ENCODE measurements at places on chromosomes 7 and 10.

DNA sequence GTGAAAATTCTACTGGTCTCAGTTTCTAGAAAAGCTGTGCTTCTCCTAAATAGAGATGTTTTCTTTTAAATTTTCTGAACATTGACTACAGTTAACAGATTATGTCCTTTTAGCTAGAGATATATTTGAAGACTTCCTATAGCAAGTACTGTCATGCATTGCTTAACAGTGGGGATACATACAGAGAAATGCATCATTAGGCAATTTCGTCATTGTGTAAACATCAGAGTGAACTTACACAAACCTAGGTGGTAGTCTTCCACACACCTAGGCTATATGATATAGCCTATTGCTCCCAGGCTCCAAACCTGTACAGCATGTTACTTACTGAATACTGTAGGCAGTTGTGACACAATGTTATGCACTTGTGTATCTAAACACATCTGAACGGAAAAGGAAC is 28.5 kb downstream of the PIK3CG start:
- no peak for DNase-seq

- DNase-seq = no peak
These were observed 179.8 kb downstream of the CXCL12 start for GRCh38 chr10:44205067-44205466.

DNA sequence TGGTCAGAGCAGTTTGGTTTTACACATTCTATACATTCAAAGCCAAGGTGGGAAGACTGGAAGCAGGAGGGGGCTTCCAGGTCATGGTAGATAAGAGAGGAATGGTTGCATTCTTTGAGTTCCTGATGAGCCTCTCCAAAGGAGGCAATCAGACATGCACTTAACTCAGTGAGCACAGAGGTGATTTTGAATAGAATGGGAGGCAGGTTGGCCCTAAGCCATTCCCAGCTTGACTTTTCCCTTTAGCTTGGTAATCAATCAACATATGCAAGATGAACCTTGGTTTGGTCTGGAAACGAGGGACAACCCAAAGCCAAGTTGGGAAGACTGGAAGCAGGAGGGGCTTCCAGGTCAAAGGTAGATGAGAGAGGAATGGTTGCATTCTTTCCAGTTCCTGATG is 31.4 kb downstream of the TCERG1L start:
- no peak for DNase-seq

DNA sequence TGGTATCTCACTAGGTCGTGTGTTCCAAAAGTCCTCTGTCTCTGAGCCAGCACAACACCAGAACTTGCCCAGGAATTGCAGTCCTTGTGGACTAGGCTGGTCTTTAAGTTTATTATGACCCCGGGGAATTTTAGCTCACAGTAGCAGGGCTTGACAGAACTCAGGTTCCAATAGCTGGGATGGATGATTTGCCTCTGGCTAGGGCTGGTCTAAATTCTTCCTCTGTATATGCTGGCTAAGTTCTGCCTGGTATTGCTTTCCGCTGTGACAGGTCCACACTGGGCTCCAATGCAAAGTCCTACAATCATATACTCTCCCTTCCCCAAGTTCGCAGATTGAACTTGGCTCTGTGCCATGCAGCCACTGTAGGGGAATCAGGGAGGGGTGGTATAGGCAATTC is 52.5 kb downstream of the FAS start:
- DNase-seq = no peak

DNA sequence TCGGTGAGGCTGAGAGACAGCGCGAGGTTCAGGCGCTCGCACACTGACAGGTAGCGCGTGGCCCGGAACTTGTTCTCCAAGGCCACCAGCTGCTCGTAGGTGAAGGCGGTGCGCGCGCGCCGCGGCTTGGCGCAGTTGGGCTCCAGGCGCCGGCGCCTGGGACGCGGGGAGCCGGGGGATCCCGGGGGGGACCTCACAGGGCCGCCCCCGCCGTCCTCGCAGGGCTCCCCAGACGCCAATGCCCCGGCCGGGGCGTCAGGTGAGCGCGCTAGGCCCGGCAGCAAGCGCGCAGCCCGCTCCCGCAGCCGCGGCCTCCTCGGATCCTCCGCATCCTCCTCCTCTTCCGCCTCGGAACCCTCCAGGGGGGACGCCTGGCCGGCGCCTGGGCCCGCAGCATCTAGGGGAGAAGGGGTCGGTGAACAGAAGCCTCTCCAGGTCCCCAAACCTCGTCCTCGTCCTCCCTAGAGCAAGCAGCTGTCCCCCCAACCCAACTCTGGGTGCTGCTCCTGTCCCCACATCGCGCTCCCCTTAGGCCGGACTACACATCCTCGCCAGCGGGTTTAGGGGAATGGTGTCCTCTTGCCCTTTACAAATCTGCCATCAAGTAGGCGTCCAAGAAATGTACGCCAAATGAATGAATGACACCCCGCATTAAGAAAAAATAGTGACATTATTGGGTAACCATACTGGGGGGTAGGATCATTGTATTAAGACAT is 1.9 kb downstream of the NKX1-2 start:
- DNase-seq = peak; percentile 44

DNA sequence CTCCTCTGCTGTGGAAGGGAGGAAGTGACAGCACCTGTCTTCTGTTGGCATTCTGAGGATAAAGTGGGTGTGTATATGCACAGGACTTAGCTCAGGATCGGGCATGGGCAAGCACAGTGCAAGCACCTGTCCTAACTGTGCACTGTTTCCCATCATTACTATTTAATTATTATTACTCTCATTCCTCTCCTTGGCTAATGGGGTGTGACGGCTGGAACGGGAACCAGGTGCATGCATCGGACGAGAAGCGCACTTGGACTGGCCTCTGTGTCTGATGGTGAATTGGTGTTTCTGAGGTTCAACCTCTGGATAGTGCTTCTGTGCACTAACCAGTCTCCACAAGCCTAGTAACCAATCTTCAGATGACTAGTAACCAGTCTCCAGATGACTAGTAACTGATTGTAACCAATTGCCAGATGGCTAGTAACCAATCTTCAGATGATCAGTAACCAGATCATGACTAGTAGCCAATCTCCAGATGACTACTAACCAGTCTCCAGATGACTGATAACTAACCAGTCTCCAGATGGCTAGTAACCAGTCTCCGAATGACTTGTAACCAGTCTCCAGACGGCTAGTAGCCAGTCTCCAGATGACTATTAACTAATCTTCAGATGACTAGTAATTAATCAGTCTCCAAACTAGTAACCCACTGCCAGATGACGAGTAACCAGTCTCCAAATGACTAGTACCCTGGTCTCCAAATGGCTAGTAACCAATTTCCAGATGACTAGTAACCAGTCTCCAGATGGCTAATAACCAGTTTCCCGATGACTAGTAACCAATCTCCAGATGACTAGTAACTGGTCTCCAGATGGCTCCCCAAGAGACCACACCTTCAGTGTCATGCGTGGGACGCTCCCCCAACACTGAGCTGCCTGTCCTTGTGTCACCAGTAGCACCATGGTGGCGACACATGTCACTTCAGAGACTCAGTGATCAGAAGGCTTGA is 85.8 kb downstream of the PAXIP1 start:
- no peak for DNase-seq

DNA sequence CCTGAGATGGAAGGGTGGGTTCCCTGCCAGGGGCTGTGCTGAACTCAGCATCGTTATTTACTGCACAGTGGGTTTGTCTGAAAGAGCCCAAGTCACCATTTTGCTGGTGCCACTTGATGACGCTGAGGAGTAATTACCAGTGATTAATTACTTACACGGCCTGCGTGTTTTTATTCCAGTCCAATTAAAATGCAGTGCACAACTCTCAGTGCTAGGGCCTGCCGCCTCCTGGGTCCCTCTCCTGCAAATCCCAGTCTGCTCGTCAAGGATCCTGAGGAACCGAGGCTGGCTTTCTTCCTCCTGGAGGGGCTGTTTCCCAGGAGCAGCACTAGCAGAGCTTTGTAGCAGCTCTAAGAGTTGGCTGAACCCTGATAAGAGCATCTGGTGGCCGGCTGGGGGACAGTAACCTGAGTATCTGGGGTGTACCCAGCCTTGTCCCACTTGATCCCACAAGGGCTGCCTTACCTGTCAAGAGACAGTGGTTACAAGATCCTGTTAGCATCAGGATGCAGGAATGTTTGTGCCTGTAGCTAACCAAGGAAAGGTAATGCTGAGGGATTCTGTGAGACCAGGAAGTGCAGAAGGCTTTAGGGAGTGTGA is 45.1 kb upstream of the LRRC4 start:
- DNase-seq = no peak

DNA sequence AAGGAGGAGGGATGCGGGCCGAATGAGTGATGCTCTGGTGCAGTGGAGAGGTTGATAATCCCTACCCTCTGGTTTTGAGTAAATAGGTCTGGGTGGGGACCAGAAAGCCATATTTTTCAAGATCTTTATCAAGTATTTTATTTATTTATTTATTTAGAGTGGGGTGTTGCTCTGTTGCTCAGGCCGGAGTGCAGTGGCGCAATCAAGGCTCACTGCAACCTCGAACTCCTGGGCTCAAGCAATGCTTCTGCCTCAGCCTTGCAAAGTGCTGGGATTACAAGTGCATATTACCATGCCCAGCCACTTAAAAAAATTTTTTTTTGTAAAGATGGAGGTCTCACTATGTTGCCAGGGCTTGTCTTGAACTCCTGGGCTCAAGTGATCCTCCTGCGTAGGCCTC is 21.6 kb downstream of the SVIL start:
- no peak for DNase-seq

- DNase-seq = no peak
These were observed 9.2 kb upstream of the ZNF22 start for GRCh38 chr10:44991571-44991970.

GRCh38 chr10:24900888-24901685 is 51.3 kb downstream of the PRTFDC1 start:
- no peak for DNase-seq

- DNase-seq = no peak
These were observed 94.2 kb upstream of the CDK1 start for GRCh38 chr10:60684091-60684490.

GRCh38 chr7:114158275-114158674 is 239.5 kb upstream of the PPP1R3A start:
- DNase-seq = no peak

- no peak for DNase-seq
These were observed 113.8 kb upstream of the RHEB start for GRCh38 chr7:151633516-151633812.

- DNase-seq = peak; percentile 68
These were observed 9.0 kb downstream of the SKIDA1 start for GRCh38 chr10:21516242-21517131.

DNA sequence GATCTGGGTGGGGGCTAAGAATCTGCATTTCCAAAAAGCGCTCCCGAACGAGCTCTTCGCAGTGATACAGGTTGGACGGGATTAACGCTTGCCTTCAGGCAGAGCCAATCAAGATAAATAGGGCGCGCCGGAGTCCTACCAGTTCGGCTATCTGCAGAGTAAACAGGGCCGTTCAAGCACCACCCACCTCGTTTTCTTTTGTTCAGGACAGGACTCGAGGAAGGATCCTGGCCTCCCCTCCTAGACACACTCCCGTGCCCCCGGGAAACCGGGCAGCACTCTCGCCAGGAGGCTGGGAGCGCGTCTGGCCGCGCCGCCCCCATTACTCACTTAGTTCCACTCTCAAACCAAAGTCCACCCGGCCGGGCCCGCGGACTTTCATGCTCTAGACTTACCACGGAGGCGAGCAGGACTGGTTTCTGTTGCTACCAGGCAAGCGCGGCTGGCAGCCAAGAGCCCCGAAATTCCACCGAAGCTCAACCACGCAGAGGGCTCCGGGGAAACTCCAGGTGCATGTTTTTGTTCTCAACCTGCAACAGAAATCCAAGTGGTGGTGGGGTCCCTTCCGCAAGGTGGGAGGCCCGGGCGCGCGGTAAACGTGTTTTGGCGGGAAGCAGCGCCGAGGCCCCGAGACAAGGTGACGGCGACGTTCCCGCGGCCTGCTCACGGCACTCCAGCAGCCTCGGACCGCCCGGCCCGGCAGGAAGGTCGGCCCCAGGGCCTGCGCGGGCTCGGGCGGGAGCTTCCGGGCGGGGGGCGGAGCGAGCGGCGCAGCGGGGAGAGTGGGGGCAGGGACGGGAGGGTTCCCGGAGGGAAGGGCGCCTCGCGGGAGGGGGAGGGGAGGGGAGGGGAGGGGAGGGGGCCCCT is 12.7 kb downstream of the HNRNPF start:
- peak; percentile 83 for DNase-seq

DNA sequence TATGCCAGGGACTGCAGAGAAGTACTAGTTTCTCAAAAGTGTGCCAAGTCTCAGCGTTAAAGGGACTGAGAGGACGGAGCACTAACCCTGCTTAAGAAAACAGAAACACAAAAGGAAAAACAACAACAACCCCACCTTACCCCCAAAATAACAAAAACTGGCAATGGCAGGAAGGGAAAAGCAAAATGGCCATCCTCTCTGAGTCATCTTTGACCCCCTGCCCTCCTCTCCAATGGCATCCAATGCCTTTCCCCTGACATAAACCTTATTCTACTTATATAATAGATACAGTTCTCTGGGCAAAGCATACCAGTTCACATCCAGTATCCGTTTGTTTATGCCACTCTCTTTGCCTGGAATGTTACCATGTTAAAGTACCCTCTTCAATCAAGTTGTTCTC is 1.6 kb downstream of the POLR1F start:
- DNase-seq = no peak

- DNase-seq = no peak
These were observed 8.8 kb upstream of the ZC3HAV1 start for GRCh38 chr7:139118234-139118804.

- DNase-seq = no peak
These were observed 24.5 kb upstream of the GRB10 start for GRCh38 chr7:50807026-50807730.

- no peak for DNase-seq
These were observed 26.6 kb downstream of the COL13A1 start for GRCh38 chr10:69828144-69828870.

GRCh38 chr10:63518690-63519288 is 2.4 kb upstream of the REEP3 start:
- no peak for DNase-seq

GRCh38 chr10:1603181-1603580 is 134.1 kb downstream of the ADARB2 start:
- DNase-seq = no peak

DNA sequence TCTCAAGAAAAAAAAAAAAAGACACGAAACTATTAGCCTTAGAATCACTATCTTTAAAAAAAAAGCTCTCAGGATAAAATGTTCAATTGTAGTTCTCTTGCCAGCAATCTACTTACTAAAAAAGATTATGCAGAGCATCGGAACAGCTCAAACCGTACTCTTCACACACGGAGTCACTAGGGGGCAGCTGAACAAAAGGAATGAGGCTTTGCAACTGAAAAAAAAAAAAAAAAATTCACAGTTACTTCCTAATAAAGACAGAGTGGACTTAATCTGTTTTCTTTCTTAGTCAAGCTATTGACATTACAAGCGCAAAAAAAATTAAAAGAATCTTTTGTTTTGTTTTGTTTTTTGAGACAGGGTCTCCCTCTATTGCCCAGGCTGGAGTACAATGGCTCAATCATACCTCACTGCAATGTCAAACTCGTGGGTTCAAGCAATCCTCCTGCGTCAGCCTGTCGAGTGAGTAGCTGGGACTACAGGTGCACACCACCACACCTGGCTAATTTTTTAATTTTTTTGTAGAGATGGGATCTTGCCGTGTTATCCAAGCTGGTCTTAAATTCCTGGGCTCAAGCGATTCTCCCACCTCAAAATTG is 11.5 kb downstream of the PMS2 start:
- peak; percentile 15 for DNase-seq

- no peak for DNase-seq
These were observed 62.4 kb upstream of the CDCA7L start for GRCh38 chr7:22008087-22008486.

GRCh38 chr10:91185239-91185875 is 35.1 kb upstream of the PCGF5 start:
- no peak for DNase-seq

- no peak for DNase-seq
These were observed 263.7 kb upstream of the PPP2R2D start for GRCh38 chr10:131636841-131637724.
